ENCODE measurements at places on chromosomes 3 and 15.

DNA sequence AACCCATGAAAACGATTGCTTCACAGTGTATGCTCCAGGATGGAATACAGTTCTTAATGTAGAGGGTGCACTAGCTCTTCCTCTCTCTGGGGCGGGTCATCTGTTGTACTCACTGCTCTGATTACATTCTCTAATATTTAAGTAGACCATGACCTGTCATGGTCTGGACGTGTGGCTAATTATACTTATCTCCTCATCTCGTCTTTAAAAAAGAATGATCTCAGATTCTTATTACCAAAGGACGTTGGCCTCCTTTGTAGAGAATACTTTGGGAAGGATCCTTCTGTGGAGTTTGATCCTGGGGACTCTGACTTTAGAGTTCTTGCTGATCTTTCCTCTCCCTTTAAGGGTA is 48.4 kb upstream of the TRAK1 start:
- no peak for DNase-seq

GRCh38 chr3:80688814-80689213 is 921.0 kb upstream of the ROBO1 start:
- DNase-seq, result no peak

DNA sequence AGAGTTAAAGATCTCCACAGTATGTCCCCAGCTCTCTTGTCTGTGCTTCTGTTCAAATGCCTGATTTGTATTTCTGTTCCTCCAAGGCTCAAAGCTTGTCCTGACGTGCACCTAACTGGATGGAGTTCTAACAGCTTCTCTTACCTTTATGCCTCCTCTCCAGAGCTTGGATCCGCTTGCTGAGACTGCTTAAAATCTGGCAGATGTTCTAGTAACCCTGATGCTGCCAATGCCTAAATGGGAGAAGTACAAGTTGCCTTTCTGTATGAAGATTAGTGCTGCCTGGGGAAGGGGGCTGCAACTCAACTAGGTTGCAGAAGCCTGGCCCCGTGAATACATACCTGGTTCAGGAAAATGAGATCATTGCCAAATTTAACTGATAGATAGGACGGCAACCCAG is 354.5 kb upstream of the KCNMB2 start:
- DNase-seq, result no peak

DNA sequence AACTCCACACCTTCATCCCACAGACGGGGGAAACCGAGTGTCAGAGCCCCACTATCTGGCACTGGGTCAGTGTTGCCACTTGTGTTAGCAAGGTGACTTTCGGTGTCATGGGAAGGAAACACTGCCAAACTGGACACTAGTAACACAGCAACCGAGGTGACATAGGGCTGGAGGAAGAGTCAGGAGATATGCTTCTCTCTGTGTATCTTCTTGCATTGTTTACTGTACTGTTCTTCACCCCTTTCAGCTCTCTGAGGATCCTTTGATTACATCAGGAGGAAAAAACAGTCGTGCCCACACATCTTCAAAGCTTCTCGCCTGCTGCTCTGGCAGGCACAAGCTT is 109.4 kb upstream of the RAD18 start:
- no peak for DNase-seq

- no peak for DNase-seq
These were observed 23.1 kb upstream of the EIF4A2 start for GRCh38 chr3:186760141-186760833.

DNA sequence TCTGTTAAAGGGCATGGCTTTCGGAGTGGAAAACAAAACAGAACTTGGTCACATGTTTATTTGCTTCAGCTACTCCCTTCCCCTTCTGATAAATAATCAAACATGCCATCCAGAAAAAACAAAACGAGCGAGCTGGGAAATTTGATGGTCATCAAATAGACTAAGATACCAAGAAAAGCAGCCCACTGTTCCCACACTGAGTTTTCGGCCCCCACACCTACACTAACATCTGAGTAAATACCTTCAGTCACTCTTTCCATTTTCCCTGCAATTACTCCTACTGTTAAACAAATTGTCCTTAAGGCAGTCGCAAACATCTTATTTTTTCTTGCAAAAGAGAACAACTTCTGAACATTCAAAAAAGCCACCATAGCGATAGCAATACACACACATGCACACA is 454.6 kb downstream of the FOXP1 start:
- peak; percentile 6 for DNase-seq

DNA sequence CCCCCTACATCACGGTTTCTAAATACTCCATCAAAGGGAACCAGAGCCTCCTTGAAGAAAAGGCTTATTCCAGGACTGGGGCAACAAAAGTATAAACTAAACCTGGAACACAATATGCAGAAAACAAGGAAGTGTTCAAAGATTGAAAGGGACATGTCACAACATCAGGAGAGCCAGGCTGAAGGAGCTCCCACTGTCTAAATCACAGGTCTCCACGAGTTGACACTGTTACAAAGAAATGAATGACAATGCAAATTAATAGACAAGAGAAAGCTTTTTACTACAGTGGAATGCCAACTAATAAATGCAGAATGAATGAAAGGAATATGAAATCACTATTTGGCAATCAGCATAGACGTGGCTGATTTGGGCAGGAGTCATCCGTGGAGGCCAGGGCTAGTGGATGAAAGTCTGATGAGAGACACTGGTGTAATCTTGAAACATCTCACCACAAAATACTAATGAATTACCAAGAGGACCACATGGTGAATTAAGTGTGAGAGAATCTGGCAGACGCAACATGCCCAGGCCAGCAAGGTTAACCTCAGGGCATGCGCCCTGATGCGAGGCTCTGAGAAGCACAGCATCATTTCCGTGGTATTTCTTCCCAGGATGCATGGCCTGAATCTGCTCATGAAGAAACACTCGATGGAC is 123.8 kb upstream of the TJP1 start:
- DNase-seq, result no peak

DNA sequence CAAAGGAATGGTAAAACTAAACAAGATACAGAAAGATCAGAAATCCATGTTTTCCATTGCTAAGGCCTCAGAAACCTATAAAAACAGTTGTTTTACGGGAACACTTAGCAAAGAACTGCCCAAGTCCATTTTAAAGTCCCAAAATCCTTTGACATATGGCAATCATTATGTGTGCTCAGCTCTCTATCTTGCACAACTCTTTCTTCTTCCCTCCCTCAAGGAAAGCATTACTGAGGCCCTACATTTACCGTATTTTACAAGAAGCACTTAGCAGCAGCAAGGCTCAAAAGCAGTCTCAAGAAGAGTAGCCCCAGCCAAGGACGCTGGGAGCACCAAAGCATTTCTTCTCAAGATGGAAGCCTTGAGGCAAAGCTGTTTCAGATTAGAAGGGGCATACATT is 169.6 kb upstream of the LRTM1 start:
- DNase-seq, result no peak

DNA sequence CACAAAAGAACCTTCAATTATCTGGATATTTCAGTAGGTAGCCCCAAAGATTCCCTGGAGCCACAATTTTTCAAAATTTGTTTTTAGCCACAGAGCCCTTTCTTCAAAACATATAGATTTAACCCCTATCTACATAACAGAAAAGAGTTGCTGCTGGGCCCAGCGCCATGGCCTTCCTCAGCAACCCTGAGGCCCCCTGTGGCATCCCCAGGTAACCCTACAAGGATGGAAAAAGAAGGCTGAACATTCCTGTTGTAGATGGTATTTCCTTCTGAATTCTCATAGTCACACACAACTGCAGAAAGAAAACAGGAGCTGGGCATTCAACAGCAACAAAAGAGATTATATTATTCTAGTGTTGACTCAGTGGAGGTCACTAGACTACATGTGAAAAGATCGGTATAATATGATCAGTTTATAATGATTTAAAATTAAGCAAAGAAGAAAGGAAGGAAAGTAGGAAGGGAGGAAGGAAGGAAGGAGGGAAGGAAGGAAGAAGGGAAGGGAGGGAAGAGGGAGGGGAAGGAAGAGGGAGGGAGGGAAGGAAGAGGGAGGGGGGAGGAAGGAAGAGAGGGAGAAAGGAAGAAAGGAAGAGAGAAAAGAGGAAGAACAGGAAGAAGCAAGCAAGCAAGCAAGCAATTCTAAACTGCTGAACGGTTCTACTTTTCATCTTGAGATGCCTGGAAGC is 342.5 kb upstream of the NR2F2 start:
- no peak for DNase-seq

- no peak for DNase-seq
These were observed 32.9 kb upstream of the P4HTM start for GRCh38 chr3:48957006-48957705.

GRCh38 chr3:45612138-45612537 is 17.6 kb downstream of the LIMD1 start:
- DNase-seq, result no peak

DNA sequence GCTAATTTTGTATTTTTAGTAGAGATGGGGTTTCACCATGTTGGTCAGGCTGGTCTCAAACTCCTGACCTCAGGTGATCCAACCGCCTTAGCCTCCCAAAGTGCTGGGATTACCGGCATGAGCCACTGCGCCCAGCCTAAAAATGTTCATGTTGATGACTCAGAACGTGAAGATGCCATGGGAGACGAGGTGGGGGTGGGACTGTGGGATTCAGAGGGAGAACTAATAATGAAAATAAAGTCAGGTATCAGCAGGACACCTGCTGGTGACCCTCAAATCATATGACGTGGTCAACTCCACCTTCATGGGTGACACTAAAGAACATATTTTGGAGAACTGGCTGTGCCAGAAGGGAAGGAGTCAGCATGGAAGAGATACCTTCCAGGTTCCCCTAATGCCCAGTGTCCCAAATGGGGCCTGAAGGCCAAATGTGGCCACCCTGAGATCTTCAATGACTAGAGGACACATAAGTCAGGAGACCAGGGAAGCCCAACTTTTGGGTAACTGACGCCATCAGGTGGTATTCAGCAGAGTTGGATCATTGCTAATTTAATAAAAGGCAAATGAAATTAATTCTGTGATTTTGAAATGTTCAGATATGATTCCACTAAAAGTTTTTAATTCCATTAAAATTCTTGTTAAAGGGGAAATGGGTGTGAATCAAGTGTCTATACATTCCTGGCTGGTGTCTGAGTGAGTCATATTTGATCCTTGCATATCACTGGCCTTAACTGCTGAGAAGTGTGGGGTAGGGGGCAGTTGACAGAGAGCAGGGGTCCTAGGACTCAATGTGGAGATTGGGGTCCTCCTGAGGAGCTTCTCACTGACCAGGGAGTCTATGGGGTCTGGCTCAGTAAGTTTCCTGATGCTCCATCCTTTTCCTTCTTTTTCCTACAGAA is 88.6 kb upstream of the GSK3B start:
- no peak for DNase-seq

GRCh38 chr3:86547692-86548091 is 443.3 kb downstream of the VGLL3 start:
- no peak for DNase-seq

GRCh38 chr15:38455092-38455491 is 1.2 kb downstream of the FAM98B start:
- no peak for DNase-seq

DNA sequence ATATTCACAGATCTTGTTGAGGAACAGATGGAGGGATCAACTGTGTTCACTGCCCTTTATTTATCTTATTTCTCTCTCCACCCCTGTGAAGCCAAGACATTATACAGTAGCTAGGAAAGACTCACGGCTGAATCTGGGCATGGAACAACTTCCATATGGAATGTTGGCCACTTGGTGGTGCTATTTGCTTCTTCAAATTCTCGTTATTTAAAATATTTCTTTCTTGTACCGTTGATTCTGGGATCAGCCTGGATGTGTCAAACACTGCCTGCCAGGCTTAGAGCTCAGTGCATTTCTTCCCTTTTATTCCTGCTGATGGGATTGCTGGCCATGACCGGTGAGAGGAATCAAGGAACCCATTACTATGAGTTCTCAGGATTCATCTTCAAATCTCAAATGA is 17.5 kb upstream of the GASK1A start:
- no peak for DNase-seq

DNA sequence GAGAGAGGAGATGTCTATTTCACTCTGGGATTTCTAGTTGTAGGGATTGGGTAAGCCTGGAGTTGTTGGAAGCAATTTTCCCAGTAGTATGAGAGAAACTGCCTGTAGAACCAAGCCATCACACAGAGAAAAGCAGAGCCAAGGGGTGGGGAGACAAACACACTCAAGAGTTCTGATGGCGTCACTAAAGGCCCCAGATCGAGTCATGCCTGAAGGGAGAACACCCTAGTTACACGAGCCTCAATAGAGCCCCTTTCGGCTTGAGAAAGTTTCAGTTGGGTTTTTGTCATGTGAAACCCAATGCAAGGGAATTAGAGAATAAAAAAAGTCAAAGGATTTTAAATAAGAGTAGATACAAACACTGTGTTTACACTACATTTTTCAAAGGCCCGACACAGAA is 66.1 kb upstream of the PFN2 start:
- no peak for DNase-seq
